ENCODE measurements at places on chromosomes 1 and 21.

- DNase-seq, result no peak
These were observed 35.0 kb downstream of the COL18A1 start for GRCh38 chr21:45439901-45440461.

- DNase-seq, result no peak
These were observed 69.0 kb upstream of the DIRAS3 start for GRCh38 chr1:68119445-68119844.

GRCh38 chr1:98920441-98921110 is 84.1 kb downstream of the PLPPR5 start:
- DNase-seq, result no peak

DNA sequence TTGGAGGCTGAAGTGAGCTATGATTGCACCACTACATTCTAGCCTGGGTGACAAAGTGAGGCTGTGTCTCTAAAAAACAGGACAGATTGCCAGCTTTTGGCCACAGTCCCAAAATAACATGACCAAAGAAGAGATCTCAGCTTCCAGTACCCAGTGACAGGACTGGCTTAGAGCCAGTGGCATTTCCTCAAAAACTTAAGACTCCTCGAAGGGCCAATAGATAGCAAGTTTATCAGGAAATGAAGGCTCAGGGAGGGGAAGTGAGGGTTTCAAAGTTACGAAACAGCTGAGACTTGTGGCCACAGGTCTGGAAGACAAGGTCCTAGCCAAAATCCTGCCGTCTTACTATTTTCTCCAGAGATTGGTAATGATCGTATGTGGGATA is 6.3 kb upstream of the TMEM39B start:
- DNase-seq, result no peak

GRCh38 chr1:39720094-39720999 is 18.3 kb upstream of the PPIE start:
- no peak for DNase-seq

DNA sequence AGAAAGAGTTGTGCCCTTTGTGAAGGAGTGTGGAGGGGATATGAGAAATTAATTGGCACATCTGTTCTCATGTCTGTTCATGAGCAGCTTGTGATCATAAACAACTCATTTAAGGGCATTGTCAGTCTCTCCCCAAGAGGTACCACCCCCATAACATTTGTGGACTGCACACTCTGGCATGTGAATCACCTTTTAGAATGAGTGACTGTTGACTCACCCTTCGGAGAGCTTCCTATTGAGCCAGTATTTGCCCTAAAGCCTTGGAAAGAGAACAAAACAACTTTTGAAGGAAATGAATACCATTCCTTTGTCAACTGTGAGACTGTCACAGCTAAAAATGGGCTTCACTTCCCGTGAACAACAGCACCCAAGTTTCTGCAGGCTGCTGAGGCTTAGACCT is 27.5 kb upstream of the MYSM1 start:
- no peak for DNase-seq

DNA sequence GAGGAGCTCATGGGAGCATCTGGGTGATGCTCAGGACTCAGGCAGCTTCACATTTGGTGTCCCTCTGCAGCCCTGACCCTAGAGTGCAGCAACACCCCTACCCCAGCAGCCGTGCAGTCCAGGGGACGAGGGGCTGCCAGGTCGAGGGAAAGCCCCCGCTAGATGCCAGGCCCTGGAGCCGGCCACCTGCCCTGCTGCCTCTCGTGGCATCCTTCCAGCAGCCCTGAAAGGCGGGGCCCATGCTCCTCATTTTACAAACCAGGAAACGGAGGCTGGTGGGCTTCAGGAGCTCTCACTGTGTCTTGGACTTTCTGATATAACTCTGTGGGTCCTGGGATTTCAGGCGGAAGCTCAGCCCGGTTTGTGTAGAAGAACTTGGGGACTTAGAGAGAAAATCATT is 120.5 kb upstream of the WNT4 start:
- no peak for DNase-seq

DNA sequence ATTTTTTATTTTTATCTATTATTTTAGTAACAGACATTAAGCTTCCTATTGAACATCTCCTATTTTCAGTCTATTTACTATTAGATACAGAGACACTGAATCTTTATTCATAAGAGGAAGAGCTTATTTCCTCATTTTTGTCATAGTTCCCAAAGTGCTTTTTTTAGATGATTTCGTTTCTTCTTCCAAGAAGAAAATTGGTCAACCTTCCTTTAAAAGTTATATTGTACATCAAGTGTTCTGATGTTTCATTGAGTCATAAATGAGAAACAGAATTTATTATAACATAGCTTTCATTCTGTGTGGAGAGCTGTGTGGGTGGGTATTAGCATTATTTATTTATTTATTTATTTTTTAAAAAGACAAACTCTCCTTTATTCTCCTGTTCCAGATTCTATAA is 50.6 kb upstream of the BACH1 start:
- DNase-seq, result no peak

DNA sequence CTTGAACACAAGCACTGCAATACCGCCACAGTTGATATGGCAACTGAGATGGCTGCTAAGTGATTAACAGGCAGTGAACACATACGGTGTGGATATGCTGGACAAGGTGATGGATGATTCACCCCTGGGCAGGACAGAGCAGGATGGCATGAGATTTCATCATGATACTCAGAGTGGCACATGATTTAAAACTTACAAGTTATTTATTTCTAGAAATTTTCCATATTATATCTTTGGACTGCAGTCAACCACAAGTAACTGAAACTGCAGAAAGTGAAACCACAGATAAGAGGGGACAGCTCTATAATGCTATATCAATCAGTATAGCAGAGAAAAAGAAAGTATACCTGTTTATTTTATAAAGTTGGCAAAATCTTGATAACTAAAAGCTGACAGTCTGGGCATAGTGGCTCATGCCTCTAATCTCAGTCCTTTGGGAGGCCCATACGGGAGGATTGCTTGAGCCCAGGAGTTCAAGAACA is 47.9 kb downstream of the PHACTR4 start:
- no peak for DNase-seq

DNA sequence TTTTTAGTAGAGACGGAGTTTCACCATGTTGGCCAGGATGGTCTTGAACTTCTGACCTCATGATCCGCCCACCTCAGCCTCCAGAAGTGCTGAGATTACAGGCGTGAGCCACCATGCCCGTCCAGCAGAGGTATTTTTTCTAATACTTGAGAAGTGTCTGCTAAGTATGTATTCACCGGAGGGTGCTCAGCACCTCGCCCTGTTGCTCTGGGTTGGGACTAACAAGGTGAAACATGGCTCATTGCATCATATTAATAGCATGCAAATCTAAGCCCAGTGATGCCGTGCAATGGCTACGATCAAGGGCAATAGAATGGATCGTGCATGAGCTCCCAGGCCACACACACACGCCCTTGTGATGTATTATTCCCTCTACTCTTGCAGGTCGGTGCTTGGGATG is 68.7 kb downstream of the PDE9A start:
- no peak for DNase-seq

DNA sequence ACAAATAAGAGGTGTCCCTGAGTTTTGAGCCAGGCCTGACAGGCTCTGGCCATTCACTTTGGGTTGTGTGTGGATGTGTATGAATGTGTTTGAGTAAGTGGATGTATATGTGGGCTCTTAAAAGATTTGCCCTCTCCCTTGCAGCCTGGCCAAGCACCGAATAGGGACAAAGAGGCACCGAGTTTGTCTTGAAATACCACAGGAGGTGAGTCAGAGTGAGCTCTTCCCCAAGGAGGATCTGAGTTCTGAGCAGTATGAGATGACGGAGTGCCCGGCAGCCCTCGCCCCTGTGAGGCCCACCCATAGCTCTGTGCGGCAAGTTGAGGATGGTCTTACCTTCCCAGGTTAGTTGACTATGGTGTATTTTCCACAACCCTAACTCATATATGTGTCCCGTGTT is 19.0 kb downstream of the KDM4A start:
- DNase-seq, result no peak

DNA sequence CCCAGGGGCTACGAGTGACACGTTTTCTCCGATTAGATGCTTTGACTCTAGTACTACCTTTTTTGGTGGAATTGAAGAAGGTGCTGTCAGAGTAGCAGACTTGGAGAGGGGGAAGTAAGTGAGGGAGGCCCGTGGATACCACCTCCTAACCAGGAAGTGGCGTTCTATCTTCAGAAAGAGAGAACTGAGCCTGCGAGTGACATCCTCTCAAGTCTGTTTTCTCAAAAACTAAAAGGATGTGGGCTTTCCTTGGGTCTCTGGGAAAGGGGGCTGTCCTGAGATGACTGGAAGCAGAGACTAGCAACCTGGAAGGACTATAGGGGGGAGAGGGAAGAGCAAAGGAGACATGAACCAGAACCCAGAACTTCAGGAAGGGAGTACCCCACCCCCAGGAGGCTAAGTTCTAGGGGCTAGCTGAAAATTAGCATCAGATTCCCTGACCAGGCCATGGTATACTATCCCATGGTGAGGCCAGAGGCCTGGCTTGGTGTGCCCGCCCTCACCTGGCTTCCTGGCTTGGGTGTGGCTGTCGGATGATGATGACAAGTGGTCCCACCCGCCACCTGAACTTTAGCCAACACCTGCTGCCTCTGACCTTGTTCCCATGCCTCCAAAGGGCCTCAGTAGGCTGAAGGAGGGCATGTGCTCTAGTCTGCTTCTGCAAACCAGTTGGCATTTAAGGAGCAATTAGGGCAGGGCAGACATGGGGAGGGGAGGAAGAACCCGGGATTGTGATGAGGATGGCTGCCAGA is 49.1 kb downstream of the ATP2B4 start:
- no peak for DNase-seq

- DNase-seq, result no peak
These were observed 5.3 kb downstream of the P3H1 start for GRCh38 chr1:42761567-42761966.

DNA sequence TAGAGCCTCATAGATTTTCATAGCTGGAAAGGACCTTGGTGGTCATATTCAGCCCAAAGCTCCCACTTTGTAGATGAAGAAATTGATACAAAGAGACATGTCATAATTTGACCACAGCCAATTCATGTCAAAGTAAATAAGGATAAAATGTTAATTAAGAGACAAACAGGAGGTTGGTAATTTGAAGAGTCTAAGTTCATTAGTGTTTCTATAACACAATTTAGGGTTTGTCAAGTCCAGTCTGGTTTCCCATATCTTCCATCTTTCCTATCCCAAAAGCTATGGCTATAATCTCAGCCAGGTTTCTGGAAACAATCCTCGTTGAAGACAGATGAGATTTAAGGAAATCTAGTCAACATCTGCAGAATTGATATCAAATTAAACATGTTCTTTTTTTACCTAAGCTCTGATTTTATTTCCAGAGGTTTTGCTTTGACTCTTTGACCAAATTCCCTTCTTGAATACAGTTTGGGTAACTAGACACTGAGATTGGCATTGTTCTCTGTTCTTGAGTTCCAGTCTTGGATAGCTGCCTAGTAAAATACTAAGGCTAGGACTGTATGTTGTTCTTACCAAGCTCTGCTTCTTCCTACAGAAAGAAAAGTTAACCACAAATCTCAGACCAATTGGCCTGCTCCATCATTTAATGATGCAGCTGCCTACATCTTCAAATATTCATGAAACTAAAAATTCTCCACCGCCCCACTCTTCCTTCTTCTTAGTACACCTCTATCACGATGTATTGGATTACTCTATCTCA is 62.0 kb downstream of the SLC44A5 start:
- no peak for DNase-seq

GRCh38 chr1:54254055-54254454 is 54.1 kb downstream of the MRPL37 start:
- DNase-seq, result no peak

DNA sequence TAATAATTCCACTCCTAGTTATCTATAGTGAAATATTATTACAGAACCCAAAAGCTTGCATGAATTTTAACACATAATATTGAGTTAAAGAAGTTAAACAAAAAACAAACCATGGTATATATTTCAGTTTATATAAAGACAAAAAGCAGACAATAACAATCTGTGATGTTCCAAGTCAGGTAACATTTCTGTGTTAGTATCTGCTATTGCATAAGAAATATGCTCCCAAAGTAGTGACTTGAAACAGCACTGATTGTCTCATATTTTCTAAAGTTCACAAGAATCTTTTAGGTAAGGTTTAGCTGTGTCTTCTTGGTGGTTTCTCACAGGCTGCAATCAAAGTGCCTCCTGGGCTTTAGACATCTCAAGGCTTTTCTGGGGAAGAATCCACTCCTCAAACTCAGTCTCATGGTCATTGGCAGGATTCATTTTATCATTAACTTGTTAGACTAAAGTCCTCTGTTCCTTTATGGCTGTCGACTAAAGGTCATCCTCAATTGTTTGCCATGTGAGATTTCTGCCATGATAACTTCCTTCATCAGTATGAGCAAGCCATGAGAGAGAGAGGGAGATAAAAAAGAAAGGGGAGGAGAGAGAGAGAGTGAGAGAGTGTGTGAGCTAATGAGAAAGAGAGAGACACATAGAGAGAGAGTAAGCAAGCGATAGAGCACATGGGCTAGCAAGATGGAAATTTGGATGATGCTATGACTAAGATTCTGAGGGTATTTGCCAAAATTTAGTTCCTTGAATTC is 19.9 kb downstream of the GBP1 start:
- DNase-seq, result no peak

GRCh38 chr21:36254106-36254941 is 65.7 kb upstream of the MORC3 start:
- no peak for DNase-seq

GRCh38 chr1:77762072-77762476 is 2.4 kb upstream of the USP33 start:
- no peak for DNase-seq

DNA sequence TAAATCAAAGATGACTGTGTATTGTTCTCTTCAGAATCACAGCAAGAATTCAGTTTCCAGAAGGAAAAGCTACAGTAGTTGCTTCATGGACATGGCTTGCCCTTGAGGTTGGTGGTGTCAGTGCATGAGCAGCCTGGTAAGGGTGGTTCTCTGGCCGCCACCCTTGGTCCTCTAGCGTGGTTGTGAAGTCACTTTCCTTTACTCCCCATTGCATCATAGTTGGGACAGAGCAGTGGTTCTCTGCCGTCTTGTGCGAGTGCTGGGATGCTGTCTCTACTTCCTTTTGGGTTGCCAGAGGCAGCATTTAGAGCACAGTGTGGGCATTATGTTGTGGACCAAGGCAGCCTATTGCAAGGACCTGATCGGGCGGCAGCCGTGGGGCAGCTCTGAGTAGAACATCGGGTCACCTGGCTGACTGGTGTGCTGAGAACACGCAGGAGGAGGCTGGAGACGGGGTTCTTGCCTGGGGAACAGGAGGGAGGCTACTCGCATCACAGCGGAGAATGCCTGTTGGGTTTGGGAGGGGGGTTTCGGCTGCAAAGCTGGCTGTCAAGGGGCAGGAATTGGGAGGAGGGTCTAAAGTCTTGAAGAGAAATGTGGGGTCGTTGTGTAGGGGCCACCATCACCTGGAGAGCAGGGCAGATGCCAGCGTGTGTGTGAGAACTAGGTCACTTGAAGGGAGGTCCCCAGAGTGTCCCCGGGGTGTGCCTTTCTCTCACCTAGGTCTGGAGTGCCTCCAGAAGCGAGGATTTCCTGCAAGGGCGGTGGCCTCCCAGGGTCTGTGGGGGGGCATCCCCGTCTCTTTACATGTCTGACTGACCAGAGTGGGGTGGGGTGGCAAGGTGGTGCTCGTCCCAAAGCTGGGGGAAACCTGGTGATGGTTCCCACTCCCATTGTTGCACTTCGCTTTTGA is 6.3 kb downstream of the ARF1 start:
- DNase-seq, result no peak

- DNase-seq, result no peak
These were observed 16.6 kb downstream of the SAMD11 start for GRCh38 chr1:940107-941014.

GRCh38 chr1:223297800-223298199 is 66.2 kb downstream of the SUSD4 start:
- DNase-seq, result no peak

Measured in stimulated activated CD4-positive, alpha-beta T cell treated with anti-CD3 and anti-CD28 coated beads, Interleukin-2, amount 100 ng/mL, for 24 hours (primary cell).